Adipocyte (in vitro differentiated cells): ENCODE measurements at places on chromosomes 6 and 20.

DNA sequence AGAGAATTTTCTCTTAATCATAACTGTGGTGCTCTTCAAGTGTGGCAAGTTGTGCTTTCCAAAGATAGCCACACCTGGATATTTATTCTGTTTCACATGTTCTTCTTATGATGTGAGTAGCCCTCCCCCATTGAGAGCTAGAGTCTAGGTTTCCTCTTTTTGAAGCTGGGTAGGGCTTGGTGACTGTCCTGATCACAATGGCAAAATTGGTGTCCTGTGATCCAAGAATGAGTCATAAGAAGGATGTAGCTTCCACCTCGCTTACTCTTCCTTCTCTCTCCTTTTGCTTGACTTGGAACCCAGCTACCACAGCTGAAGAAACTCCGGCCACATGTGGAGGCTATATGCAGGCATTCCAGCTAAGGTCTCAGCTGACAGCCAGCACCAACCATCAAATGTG is 7.4 kb upstream of the IGF2R start:
- DNase-seq: no peak

DNA sequence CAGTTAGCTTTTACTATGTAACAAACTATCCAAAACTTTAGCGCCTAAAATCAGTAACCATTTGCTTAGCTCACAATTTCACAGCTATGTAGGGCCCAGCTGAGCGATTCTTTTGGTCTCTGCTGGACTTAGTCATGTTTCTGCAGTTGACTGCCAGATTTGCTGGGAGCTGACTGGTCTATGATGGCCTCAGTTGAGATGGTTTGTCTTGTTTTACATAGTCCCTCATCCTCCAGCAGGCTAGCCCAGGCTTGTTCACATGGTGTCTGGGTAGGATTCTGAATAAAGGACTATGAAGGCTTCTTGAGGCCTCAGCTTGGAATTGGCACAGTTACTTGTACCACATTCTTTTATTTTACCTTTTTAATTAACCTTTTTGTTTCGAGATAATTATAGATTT is 247.8 kb upstream of the CHD6 start:
- DNase-seq: no peak

GRCh38 chr20:38878866-38879265 is 47.4 kb upstream of the FAM83D start:
- peak; percentile 35 for DNase-seq

GRCh38 chr6:91994787-91995186 is 1407.9 kb upstream of the MAP3K7 start:
- no peak for DNase-seq

DNA sequence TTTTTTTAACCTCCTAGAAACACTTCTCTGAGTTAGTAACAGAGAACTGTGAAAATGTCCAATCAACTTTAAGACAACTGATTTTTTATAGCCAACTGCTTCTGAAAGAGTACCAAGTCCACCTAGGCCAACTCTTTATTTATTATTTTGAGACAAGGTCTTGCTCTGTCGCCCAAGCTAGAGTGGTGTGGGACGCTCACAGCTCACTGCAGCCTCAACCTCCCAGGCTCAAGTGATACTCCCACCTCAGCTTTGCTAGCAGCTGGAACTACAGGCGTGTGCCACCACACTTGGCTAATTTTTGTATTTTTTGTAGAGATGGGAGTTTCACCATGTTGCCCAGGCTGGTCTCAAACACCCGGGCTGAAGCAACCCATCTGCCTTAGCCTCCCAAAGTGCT is 331.6 kb downstream of the RNGTT start:
- no peak for DNase-seq

- DNase-seq: peak; percentile 63
Observed at GRCh38 chr6:138509371-138509770, 10.1 kb upstream of the NHSL1 start.

- no peak for DNase-seq
Observed at GRCh38 chr20:18678549-18679419, 90.9 kb downstream of the DTD1 start.

DNA sequence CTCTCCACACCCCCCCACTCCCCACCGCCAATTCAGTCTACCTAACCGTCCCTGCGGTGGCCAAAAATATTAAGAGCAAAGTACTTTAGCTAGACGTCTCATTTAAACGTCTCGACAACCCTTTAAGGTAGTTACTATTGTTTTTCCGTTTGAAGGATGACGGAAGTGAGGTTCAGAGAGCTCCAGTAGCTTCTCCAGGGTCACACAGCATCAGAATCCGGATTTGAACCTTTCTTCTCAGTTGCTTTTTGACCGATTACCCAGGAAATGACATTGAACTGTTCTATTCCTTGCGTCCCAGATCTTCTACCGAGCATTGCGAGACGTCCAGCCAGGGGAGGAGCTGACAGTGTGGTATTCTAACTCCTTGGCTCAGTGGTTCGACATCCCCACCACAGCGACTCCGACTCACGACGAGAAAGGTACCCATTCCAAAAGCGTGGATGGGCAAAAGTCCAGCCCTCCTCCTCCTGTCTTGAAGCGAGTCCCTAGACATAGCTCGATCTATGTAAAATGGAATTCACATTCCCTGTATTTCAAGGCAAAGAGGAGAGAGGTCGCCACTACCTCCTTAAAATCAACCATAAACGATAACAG is 2.4 kb downstream of the PRDM13 start:
- no peak for DNase-seq

GRCh38 chr6:6686748-6687601 is 98.5 kb downstream of the LY86 start:
- peak; percentile 39 for DNase-seq
